ENCODE measurements at places on chromosomes 13 and 19.
A peak's percentile ranks its signal among the peaks of the same experiment; 100 is the strongest.

DNA sequence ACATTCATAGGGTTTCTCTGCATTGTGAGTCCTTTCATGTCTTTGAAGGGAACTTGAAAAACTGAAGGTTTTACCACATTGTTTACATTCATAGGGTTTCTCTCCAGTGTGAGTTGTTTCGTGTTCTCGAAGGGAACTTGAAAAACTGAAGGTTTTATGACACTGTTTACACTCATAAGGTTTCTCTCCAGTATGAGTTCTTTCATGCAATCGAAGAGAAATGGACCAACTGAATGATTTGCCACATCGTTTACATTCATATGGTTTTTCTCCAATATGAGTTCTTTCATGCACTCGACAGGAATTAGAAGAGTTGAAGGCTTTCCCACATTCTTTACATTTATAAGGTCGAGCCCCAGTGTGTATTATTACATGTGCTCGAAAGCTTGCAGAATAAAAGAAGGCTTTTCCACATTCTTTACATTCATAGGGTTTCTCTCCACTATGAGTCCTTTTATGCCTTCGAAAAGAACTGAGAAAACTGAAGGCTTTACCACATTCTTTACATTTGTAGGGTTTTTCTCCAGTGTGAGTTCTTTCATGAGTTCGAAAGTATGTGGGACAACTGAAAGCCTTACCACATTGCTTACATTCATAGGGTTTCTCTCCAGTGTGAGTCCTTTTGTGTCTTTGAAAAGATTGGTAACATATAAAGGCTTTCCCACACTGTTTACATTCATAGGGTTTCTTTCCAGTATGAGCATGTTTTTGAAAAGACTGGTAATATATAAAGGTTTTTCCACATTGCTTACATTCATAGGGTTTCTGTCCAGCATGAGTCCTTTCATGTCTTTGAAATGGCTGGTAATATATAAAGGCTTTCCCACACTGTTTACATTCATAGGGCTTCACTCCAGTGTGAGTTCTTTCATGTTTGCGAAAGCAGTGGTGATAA is 20.7 kb downstream of the ZNF14 start:
- DNase-seq = no peak

DNA sequence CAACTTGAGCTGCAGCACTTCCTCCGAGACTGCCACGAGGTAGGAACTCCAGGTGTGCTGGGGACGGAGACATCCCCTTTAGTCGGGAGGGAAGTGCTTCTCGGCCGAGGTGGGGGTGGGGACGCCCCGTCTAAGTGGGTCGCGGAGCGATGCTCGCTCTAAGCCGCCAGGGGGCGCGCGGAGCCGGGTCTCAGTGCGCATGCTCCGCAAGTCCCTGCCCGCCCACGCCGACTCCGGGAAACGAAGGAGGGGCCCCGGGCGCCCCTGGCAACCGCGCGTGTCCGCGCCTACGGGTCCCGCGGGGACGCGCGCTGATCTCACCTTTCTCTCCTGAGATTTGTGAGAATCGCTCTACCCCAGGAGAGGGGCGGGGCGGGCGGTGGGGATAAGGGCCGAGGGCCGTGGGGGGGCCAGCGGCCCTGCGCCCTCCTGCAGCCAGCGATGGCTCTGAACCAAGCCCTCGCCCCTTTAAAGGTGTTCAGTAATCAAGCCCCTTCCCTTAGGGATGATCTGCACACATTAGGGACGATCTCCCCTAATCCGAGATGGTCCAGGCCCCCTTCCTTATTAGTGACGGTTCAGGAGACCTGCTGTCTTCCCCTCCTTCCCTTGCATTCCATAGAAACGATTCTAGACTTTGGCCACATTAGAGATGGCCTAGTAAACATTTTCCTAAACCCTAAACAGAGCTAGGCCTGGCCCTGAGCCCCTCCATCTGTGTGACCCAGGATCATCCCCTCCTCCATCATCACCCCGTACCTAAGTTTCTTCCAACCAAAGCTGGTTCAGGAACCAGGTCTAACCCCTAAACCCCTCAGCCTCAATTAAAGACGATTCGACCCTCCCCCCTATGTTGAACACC is 47.3 kb upstream of the SHKBP1 start:
- peak; percentile 87 for DNase-seq

DNA sequence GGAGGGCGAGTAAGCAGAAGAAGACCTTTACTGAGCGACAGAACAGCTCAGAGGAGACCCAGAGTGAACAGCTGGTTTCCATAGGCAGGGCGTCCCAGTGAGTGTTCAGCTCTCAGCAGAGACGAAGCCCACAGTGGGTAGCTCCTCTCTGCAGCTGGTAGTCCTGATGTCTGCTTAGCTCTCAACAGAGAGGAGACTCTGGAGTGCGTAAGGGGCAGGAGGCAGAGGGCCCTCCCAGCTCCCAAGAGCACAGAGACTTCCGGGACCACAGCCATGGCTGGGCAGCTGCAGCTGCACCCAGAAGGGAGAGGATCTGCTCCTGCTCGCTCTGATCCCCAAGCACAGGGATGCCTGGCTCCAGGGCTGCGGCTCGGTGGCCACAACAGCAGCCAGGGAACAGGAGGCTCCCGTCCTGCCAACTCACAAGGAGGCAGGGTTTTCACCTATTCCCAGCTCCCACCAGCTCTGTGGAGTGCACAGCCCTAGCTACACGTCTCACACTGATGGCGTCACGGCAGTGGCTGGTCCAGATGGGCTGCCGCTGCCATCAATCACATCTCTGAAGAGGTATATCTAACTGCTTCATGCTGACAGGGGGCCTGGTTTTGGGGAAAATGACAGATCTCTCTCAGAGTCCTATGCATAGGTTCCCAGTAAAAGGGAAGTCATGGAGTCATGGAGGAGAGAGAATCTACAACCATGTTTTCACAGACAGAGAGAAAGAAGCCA is 2660.1 kb upstream of the PCDH20 start:
- no peak for DNase-seq

DNA sequence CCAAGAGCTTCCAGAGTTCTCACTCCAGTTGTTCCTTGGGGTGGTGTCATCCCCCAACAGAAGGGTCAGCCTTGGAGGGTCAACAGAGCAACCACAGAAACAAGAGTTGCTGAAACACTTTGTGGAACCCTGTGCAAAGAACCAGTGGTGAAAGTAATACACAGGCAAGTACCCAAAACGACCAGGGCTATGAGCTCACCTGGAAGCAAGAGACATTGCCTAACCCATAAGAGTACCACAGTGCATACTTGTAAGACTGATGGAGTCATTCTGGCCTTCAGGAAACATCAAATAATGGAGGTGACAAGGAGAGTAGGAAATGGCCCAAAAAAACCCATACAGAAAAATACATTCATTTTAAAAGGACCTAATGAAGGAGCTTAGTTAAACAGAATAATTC is 184.3 kb upstream of the TSC22D1 start:
- DNase-seq = no peak

DNA sequence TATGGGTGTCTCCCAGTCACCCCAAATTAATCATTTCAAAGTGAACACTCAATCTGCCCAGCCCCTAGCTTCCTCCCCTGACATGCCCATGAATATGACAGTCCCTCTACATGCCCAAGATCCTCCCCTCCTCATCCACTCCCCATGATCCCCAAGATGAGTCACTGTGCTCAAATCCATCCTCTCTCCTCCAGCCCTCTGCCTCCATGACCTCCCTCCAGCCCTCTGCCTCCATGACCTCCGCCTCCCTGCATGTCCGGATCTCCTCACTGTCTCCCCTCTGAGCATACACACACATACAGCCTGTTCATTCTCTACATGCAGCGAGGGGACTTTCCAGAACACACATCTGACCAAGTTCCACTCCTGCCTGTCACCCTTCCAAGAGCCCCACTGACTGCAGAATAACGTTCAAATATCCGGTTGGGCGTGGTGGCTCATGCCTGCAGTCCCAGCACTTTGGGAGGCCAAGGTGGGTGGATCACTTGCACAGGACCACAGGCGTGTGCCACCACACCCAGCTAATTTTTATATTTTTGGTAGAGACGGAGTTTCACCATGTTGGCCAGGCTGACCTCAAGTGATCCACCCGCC is 18.4 kb upstream of the FEM1A start:
- DNase-seq = no peak

DNA sequence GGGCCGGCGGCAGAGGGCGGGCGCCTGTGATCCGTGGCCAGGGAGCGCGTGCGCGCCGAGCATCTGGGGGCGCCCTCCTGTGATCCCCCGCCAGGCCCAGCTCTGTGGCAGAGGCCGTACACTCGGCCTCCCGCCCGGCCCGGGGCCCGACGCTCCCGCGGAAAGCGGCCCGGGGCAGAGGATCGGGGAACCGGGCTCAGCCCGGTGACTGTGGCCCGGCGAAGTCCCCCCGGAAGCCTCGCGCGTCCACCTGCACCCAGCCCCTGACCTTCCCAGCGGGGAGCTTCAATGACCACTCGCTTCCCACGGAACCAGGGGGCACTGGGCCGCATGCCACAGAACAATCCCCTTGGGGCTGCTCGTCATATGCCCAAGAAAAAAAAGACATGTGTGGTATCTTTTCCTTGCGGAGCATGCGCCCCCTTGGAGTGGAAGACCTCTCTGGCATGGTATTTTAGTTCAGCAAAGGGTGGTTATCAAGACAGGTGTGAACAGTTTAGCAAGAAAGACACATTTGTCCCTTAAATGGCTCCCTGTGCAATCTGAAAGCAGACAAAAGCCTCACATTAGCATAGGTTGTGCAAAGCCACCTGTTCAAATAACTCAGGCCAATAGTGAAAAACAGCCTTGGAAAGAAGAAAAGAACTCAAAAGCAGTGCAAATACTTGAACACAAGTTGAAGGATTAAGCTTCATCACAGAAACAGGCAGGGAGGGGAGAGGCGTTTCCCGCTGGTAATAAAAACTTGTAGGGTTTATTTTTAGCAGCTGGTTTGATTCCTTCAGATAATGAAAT is 290.9 kb upstream of the SOX21 start:
- DNase-seq = peak; percentile 17

DNA sequence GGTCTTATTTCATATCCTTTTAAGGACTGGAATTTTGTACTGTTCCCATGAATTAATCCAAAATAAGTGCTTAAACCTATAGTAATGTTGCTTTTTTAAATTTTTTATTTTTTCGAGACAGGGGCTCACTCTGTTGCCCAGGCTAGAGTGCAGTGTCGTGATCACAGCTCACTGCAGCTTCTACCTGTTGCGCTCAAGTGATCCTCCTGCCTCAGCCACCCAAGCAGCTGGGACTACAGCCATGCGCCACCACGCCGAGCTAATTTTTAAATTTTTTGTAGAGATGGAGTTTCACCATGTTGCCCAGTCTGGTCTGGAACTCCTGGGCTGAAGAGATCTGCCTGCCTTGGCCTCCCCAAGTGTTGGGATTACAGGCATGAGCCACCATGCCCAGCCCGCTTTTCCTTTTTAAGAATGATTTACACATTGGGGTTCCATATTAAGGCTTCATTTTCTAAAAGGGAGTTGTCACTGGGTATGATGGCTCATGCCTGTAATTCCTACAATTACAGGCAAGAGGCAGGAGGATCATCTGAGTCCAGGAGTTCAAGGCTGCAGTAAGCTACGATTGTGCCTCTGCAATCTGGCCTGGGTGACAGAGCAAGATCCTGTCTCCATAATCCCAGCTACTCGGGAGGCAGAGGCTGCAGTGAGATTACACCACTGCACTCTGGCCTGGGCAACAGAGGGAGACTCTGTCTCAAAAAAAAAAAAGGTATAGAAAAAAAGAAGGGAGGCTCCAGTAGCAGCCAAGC is 28.3 kb upstream of the AKT2 start:
- DNase-seq = no peak

DNA sequence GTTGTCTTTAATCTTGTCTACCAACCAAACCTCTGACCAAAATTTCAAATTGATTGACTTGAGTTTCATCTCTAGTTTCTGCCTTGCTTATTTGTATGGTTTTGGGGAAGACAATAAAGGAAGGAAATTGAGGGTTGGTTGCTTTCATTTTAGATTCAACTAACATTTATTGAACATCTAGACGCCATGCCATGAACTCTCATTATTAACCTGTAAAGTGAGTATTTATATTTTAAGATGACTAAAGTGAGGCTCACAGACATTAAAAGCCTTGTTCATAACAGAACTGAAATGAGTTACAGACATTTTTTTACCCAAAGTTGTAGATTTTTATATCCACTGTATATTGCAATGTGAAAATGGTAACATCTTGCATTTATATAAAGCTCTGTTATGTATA is 239.3 kb downstream of the LMO7 start:
- DNase-seq = no peak
